ENCODE measurements at places on chromosomes 2 and 18. TPM values are rescaled to one million over a fixed set of nuclear protein-coding genes. Genes with fewer than 3 reads are reported as not detected.

TLX2 gene
- total RNA-seq, result 0.27 TPM

- no peak for DNase-seq
Observed at GRCh38 chr2:216385478-216385877, 13.2 kb upstream of the MARCHF4 start.

DNA sequence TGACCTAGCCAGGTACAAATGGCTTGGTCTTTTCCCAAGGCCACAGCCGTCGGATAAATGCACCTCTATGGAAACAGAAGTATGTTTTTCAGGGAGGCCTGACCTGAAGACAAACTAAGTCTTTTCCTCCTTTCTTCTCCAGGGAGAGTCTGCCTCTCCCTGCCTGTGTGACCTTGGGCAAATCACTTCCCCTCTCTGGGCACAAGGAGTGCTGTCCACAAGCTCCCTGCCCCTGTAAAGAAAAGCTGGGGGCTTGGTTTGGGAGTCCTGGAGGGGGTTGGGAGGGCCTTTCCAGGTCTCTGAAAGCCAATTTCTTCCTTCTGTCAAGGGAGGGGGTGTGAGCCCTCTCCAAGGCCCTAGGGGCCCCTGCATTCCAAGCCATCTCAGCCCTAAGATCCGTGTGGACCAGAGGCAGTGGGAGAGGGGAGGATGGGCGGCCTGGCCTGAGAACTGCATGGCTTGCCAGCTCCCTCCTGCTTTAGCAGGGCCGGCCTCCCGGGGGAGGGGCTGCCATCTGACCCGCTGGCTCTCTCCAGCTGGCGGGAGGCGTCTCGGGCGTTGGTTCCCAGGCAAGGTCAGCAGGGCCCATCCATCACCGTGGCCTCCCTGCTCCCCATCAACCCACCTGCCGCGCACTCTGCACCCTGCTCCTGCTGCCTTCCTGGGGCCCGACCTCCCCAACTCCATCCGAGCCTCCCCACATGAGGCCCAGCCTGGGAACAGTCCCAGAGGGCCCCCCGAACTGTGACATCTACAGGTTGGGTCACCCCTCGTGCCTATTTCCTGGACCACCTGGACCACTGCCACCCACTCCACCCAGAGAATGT, 61.4 kb downstream of the SMAD7 start:
- no peak for DNase-seq

DNA sequence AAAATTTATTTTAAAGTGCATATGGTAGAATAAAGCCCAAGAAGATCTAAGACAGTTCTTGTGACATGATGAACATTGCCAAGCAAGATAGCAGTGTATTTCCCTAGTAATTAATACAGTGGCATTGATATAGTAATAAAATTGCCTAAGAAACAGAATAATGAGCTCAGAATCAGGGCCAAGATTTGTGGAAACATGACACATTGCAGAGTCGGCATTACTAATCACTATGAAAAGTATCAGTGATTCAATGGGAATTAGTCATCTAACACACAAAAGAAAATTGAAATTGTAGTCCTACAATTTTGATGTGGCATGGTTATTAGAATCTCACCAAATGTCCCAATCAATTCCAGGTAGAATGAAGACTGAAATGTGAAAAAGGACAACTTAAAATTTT, 243.0 kb upstream of the CYRIA start:
- no peak for DNase-seq

Measured in hematopoietic multipotent progenitor cell (in vitro differentiated cells).